GM12891 (cell line): ENCODE measurements at places on chromosomes 5 and 9.
A peak's percentile ranks its signal among the peaks of the same experiment; 100 is the strongest.

DNA sequence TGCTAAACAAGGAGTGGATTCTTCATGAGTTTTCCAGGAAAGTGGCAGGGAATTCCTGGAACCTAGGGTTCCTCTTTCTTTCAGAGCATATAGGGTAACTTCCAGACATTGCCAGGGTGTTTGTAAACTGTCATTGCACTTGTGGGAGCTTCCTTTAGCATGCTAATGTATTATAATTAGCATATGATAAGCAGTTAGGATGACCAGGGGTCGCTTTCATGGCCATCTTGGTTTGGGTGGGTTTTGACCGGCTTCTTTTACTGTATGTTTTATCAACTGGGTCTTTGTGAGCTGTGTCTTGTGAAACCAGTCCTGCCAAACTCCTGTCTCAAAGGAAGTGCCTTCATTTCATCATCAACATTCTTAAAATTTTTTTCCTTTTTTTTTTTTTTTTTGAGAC lies 11.9 kb upstream of the MELK start:
- DNase-seq: no peak

GRCh38 chr9:133147412-133148198 lies 16.1 kb downstream of the GBGT1 start:
- DNase-seq: peak; percentile 75

DNA sequence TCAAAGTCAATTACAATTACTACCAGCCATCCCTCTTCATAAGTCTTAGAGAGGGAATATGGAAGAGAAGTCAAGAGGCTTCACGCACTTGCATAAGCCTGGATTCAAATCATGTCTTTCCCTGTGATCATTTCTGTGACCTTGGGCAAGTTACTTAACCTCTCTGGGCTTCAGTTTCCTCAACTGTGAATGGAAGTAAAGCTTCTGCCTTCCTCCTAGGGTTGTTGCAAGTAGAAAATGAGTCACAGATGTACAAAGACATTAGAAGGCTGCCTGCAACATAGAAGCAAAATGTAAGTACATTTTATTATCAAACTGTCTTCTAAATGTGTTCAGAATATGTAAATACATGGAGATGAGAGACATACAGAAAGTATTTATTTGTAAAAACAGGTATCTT lies 42.3 kb upstream of the SEMA6A start:
- DNase-seq: no peak

GRCh38 chr9:80440724-80441123 lies 869.0 kb downstream of the TLE4 start:
- no peak for DNase-seq

DNA sequence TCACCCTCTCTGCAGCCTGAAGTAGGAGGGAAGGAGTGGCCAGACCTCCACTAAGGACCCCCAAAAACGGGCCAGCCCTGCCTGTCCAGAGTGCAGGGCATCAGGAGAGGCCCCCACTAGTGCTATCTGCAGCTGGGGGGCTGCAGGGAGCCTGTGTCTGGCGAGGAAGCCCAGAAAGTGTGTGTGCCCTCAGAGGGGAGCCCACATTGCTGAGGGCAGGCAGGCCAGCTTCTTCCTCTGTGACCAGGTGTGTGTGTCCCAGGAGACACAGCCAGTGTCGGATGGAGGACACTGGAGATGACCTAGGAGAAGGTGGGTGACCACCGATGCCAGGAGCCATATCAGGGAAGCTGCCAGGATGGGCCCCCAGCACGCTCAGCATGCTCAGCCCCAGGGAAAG lies 218.7 kb downstream of the IRX2 start:
- DNase-seq: no peak

- no peak for DNase-seq
These were observed 63.7 kb downstream of the MLLT3 start for GRCh38 chr9:20558566-20559016.

DNA sequence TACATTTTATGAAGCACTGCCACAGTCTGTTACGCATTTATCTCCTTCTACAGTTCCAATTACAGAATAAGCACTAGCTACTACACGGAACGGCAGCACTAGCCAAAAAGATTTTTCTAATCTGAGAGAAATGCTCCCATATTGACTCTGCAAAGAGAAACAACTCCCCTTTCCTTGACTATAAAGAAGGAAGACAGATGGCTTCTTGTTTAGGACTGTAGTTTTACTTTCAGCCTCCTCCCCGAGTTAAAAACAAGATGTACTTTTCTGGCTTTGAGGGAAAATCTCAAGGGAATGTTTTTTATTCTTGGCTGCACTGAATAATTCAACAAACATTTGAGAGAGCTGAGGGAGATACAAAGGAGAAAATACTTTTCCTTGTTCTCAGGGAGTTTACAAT lies 1.9 kb upstream of the SLC44A1 start:
- DNase-seq: no peak

DNA sequence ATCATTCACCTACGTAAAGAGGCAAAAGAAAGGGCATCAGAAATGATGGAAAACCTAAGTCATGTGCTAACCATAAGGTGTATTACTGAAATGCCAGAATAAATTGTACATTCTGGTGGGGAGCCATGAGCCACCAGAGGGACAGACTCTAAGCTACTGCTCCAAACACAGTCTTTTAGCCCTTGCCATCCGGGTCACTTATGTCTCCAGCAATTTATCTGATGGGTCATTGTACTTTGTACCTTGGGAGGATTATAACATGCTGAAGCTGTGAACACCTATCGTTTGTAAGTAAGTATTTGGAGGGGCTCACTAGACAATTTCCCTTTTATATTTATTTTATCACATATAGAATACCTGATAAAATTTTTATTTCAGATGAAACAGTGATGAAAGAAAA lies 495.1 kb downstream of the KIF4B start:
- no peak for DNase-seq

- DNase-seq: no peak
These were observed 33.7 kb downstream of the LHX3 start for GRCh38 chr9:136171009-136171800.

DNA sequence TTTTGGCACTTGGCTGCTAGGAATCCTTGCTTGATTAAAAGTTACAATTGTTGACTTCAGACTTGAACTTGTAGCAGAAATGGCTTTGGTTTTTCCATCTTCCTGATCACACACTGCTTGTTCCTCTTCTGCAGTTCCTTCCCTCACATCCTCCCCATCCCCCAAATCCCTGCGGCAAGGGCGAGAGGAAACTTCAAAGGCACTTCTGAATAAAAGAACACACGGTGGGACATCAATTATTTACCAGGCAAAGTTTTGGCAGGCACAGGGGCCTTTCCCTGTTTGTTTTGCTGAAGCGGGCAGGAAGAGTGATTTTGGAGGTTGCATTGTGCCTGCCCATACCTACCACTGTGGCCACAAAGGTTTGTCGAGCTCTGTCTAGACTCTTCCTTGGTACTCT lies 260.9 kb downstream of the KIF4B start:
- DNase-seq: no peak

- peak; percentile 20 for DNase-seq
These were observed 51.2 kb downstream of the RALGPS1 start for GRCh38 chr9:126965541-126966428.

GRCh38 chr5:175479125-175479881 lies 943 bp downstream of the SFXN1 start:
- DNase-seq: no peak

DNA sequence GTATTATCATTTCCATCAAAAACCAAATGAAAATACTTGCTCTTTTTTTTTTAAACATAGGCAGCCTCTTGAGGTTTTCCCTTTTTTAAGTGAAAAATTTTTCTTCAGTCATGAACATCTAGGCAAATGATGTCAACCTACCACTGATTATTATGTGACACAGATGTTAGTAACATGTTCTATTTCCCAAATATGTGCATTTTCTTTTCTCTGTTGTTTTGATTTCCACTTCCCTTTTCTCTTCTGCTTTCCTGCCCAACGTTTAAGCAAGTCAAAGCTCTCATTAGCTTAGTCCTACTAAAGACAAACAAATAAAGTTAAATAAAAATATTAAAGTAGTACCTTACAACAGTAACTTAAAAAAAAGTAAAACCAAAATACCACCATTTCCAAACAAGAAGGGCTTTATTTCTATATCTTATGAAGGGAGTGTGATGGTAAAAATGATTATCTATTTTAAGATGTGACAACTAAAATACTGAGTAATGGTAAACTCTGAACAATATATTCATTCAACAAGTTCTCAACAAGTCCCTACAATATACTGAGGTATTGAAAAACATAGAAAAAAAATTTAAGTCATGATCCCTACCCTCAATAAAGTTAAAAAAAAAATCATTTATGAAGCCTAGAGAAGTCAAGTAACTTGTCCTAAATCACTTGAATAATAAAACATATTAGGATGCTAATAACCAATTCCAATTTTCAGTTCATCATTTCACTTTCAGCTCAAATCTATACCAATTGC lies 9.4 kb downstream of the SLC38A9 start:
- no peak for DNase-seq

- DNase-seq: no peak
These were observed 391.1 kb upstream of the GRAMD2B start for GRCh38 chr5:126031989-126032716.
